Kidney glomerular epithelial cell (primary cell): ENCODE measurements at places on chromosomes 3 and 15.
A peak's percentile ranks its signal among the peaks of the same experiment; 100 is the strongest.

GRCh38 chr3:157067114-157067513 lies 92.8 kb downstream of the CCNL1 start:
- no peak for DNase-seq

DNA sequence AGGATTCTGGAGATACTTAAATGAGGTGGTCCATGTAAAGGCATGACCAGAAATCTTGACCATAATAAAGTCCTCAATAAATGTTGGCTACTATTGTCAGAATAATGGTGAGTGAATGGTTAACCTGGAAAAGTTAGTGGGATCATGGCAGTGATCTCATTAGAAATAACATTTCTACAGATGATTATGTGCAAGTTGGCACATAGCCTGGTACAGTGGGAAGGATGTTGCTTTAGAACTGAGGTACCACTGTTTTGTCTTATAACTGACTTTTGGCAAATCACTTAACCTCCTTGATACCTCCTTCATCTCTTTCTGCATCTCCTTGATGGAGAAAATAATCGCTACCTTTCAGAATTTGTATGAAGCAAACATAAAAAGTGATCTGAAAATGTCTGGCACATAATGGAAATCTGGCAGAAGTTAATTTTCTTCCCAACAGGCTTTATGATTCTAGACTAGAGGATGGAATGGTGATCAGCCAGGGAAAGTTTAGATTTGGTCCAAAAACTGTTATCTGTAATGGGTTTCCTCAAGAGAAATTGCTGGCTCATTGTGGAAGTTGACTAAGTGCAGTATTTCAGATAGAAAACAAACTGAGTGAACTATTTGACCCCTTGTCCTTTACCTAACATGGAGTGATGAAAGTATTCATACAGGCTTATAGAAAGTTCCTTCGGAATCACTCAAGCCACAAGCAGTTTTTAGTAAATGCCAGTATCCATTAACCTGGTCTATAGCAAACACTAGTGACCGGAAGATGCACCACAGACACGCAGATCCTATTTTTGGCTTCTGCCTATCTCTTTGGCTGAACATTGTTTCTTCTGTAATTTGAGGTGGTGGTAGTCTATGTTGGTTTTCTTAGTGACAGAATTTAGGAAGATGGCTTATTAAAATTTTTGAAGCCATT lies 449.6 kb upstream of the TGFBR2 start:
- peak; percentile 46 for DNase-seq

GRCh38 chr3:173892547-173892946 lies 495.0 kb downstream of the NLGN1 start:
- peak; percentile 18 for DNase-seq

- DNase-seq, result no peak
Measured at GRCh38 chr3:11457135-11457534, 184.9 kb downstream of the ATG7 start.

GRCh38 chr3:134816623-134817022 lies 21.6 kb downstream of the EPHB1 start:
- no peak for DNase-seq

DNA sequence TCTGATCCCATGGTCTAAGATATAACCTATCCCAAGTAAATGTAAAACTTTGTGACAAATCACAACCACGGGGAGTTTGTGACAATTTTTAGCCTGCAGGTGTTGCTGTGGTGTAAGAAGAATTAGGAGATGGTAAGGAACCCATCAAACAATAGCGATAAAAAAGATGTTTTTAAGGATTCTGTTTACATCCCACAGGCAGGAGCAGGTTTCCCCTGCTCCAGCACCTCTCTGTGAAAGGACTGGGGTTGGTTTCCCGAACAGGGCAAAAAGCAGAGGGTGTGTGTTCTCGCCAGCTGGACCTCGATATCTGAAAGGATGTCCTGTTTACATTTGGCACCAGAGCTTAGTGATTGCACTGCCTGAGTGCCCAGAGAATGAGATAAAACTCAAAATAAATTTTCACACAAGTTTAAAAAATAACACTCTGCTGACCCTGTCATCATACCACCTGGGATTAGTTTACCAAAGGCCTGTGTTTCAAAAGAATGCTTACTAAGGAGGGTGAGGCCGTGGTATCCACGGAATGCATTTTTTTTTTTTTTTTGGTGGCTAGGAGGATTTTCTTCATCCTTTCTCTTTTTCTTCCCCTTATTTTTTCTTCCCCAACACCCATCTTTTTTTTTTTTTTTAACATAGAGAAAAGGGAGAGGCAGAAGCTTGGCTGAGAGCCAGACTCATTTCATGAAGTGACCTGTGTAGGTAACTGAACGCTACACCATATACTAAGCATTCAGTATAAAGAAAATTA lies 151.8 kb upstream of the DPH6 start:
- DNase-seq, result peak; percentile 80

DNA sequence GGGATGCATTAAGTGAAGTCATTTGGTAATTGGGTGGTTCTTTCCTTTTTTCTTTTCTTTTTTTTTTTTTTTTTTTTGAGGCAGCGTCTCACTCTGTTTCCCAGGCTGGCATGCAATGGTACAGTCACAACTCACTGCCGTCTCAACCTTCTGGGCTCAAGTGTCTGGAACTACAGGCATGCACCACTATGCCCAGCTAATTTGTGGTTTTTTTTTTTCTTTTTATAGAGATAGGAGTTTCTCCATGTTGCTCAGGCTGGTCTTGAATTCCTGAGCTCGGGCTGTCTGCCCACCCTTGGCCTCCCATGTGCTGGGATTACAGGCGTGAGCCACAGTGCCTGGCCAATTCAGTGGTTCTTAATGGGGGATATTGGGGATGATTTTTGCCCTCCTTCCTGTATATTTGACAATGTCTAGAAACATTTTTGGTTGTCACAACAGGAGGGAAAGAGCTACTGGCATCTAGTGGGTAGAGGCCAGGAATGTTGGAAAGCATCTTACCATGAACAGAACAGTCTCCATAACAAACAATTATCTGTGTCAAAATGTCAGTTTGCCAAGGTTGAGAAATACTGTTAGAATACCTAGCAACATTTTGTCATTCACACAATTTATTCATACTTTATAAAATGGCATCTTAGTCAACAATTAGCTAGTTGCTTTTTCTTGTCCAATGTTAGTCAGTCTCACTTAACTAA lies 79.4 kb upstream of the CNTN3 start:
- DNase-seq, result no peak

DNA sequence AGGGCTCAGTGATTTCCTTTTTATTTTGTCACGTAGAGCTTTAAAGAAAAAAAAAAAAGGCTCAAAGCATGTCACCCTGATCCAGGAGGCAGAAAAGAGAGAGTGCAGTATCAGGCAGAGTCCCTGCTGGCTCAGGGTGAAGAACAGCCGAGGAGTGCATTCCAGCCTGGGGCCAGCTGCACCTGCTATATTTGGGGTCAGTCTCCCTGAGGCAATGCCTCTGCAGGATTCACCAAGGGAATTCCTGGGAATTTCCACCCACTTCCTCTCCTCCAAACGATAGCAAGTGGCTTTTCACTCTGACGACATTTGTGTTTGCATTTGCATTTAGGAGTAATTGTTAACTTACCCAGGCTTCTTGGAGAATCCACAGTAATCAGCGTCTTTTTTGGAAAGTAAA lies 202.9 kb upstream of the CTNNB1 start:
- DNase-seq, result no peak

GRCh38 chr15:79332824-79333510 lies 22.1 kb downstream of the TMED3 start:
- DNase-seq, result no peak

- peak; percentile 80 for DNase-seq
Measured at GRCh38 chr3:134212967-134213665, 37.5 kb downstream of the RYK start.

- no peak for DNase-seq
Measured at GRCh38 chr15:74200871-74201419, 1.6 kb downstream of the STRA6 start.

DNA sequence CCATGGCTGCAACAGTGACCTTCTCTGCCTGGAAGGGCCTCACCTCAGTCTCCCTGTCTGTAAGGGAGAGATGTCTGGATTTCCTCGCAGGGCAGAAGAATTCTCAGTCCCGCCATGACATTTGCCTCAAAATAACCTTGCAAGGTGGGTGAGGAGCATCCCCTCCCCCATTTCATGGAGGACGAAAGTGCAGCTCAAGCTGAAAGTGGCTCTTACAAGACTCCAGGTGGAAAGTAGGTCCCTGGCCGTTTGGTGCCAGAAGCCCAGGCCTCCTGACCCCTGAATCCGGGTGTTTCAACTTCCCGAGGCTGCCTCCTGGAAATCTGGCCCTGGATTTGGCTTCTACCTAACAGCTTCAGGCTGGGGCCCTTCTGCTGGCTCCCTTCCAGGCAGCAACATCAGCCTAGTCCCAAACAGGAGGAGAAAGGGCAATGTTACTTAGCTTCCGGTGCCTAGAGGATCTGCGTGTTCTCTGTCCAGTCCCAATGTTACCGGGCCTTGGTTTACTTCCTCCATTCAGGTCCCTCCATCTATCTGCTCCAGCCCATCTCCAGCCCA lies 769 bp upstream of the CSPG4 start:
- no peak for DNase-seq

DNA sequence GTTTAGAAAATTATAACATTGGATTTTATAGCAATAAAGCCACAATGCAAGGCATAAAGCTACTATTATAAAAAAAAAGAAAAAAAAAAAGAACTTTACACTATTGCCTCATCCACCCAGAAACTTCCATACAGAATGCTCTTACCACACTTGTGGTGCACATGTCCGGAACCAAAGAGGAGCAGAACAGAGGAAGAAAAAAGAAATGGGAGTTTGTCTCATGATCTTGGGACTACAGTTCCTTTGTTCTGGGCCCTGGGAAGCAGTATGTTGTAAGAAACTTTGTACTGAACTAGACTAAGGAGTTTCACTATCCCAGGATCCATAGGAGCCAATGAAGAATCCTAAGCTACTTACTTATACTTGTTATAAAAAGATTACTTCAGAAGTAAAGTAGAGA lies 36.1 kb downstream of the FMN1 start:
- DNase-seq, result no peak

GRCh38 chr15:57565311-57565710 lies 26.4 kb upstream of the MYZAP start:
- DNase-seq, result no peak

DNA sequence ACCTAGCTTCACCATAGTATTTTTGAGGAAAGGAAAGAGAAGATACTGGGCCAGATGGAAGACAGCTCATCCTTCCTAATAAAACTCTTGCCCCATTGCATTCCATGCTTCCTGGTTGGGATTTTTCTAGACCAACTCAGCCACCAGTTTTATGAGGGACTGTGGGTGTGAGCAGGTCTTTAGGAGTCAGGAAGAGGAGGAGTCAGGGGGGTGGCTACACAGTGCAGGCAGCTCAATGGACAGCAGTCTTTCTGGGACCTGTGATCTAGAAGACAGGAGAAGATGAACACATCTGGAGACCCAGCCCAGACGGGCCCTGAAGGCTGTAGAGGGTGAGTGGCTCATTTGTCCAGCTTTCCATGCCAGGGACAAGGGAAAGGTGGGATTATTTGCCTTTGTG lies at the start of gene NOX5:
Gene NOX5, plus strand, starts transcription at position 242 of the 400 bp plus-strand sequence. Its CDS starts 41 bp downstream, at position 283.
- no peak for DNase-seq

DNA sequence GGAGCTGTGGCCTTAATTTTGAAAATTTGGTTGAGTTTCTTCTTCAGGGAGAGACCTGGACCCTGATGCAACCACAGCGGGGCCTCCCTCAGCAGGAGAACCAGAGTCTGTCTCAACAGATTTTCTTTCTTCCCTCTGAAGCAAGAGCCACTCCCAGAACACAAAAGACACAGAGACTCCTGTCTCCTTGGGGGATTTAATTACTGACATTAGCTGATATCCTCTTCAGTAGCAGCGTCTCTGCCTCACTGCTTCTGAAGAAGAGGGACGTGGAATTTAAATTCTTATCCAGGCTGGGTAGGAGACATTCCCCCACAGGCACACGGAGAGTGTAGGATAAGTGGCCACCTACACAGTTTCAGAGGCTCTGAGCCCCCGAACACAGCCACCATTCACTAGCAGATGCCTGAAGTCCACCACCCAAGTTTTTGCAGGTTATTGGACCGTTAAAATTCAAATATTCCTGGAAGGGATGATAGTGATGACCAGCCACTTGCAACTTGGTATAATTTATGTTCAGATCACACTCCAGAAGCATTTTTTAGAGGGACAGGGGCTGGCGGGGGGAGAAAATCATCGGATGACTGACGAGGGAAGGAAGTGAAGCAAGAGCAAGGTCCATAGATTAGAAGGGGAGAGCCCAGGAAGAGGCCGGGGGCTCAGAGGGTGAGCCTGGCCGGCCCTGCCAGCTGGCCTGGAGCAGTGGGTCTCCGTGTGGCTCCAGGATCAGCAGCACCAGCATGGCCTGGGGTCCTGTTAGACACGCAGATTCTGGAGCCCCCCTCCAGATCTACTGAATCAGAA lies 109.7 kb downstream of the BDH1 start:
- no peak for DNase-seq

GRCh38 chr3:188365184-188365583 lies 211.2 kb downstream of the LPP start:
- DNase-seq, result no peak

DNA sequence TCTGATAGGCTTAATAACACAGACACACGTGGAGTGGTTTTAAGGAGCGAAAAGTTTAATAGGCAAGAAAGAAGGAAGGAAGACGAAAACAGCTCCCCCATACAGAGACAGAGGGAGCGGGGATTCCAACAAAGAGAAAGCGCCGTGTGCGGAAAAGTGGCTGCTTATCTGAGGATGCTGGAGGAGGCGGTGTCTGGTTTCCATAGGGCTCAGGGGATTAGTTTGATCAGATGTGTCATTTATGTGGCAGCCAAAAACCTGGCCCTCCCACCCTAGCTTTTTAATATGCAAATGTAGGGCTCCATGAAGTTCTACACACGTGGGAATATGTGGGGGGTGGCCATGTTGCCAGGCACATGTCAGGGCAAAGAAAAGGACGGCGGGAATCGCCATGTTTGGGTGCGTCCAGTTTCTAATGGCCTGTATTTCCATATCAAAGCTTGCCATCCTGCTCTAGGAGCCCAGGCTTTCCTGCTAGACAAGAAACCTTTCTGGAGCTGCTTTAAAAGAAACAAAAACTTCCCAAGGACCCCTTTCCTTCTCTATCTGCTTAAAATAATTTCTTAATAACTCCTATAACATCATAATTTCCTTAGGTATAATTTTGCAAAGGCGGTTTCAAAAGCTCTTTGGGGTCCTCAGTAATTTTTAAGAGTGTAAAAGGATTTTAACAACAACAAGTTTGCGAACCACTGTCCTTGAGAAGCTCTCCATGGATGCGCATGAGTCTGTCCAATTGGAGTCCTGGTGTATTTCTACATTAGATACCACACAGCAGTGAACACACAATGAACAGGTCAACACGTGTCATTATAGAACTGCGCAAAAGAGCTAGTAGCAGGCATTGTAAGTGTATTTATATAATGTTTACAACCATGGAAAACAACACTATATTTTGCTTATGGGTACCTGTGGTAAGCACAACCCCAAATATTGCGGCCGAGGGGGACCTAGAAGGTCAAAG lies 622 bp upstream of the ZNF589 start:
- DNase-seq, result no peak

GRCh38 chr15:44729408-44730127 lies 6.8 kb upstream of the TRIM69 start:
- DNase-seq, result no peak

GRCh38 chr3:174061731-174062130 lies 664.2 kb downstream of the NLGN1 start:
- DNase-seq, result no peak
